ENCODE measurements at places on chromosomes 1 and 21.

DNA sequence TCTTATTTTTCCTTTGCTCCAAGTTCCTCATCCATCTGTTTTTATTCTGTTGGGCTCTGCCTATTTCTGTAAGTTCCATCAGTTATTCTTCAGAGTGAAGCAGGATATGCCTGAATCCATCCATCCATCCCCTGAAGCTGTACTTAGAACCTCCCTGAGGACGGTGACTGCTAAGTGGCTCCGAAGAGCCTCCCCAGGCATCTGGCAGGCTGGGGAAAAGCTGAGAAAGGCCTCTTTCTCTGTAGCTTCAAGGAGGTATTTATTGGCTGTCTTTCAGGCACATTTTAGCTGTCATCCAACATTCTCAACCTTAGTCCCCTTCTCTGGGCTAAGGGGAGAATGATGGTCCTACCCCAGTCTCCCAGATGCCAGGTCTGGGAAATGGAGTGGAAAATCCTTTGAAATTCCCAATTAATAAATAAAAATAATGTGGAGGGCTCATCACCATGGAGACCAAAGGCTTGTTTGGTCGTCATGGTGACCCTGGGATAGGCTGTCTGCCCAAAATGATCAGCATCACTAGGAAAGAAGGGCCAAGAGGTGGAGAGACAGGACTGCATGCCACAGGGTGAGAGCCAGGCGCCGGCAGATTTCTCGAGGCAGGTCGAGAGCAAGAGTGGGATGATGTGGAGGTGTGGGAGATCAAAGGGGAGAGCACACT is 82.0 kb downstream of the UBIAD1 start:
- DNase-seq: no peak

DNA sequence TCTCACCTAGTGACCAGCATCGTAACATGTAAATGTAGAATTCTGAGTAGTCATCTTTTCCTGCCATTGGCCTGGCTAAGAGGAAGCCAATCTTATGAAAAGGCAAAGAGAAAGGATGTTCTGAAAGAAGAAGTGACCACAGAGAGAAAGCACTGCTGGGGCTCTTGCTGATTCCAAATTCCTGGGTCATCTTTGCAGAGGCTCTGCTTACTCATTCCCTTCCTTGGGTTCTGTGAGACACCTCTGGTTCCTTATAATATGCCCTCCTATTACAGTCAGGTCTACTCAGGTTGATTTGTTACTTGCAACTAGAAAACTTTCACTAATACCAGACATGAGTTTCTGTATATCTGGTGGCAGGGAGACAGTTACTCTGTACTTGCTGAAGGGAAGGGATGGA is 198.8 kb upstream of the C8B start:
- no peak for DNase-seq

- no peak for DNase-seq
Observed at GRCh38 chr1:22434717-22435116, 16.9 kb upstream of the ZBTB40 start.

DNA sequence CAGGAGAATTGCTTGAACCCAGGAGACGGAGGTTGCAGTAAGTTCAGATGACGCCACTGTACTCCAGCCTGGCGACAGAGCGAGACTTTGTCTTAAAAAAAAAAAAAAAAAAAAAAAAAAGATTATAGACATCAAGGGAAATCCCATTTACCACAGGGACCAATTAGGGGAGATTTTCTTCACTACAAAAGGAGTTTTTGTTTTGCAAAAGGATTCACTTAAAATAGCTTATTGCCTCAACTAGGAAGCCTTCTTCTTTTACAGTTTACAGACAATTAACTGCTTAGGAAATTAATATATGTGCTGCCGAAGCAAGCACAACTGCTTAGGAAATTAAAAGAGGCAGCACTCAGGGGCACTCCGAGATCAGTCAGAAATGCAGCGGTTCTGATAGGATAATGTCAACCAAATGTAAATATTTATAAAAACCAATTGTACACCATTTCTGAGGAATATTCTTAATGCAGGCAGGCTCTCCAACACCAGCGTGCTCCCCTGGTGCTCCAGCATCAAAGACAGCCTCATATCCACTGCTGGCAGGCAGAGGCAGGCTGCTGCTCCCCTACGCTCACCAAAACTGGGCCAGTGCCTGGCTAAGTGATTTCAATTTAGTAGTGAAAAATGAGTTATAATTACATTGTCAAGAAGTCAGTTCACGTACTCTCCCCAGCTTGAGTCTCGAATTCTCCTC is 107.9 kb upstream of the RAB4A start:
- DNase-seq: no peak
